ENCODE measurements at places on chromosomes 3 and 15. TPM values are rescaled to one million over a fixed set of nuclear protein-coding genes. Genes with fewer than 3 reads are reported as not detected.

MST1R gene
- total RNA-seq, result 0.34 TPM

LYZL4 gene
- total RNA-seq, result not detected

MELTF gene
- total RNA-seq, result 1.8 TPM

TRH gene
- total RNA-seq, result not detected

SUSD5 gene
- total RNA-seq, result 1.7 TPM

CADPS gene
- total RNA-seq, result not detected

C3orf22 gene
- total RNA-seq, result not detected

LRRC31 gene
- total RNA-seq, result not detected

SLC9C1 gene
- 0.85 TPM for total RNA-seq

GRCh38 chr15:40320931-40321371, 2.5 kb upstream of the INAFM2 start:
- DNase-seq, result peak; percentile 75

- no peak for DNase-seq
Observed at GRCh38 chr3:133948131-133948810, 52.6 kb upstream of the RAB6B start.

GRCh38 chr3:170909129-170909903, 879 bp upstream of the EIF5A2 start:
- DNase-seq, result no peak

DNA sequence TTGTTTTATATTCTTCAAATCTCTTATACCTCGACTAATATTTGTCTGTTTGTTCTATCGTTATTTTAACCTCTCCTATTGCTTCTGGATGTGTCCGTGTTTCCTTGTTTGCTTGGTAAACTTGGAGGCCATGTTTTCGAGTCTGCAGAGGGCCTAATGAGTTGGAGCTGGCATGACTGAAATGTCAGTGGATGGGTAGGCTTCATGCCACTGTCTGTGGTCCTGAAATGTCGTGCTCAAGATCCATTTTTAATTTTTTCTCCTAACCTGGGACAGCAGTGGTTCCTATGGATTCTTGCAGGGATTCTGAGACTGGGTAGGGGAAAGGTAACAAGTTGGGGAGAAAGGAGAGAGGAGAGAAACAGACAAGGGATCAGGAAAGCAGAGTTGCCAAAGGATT, 18.8 kb upstream of the GASK1A start:
- DNase-seq, result peak; percentile 30

DNA sequence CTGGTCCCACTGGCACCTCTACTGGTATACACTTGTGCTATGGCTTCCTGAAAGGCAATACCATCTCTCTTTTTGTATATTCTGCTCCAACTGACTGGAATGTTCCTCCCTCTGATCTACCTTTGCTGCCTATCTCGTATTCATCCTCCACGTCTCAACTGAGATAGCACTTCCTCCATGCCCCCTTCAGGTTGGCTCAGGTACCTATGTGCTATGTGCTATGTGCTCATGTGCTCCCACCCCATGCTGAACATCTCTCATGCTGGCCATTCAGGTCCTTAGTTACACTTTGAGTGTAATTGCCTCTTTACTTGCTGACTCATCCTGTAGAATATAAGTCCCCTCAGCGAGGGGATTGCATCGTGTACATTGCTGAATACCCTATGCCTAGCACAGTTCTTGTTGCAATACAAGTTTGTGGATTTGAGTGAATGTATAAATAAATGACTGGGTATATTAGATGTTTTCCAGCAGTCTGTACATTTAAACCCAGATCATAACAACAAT, 156.9 kb downstream of the SOX2 start:
- DNase-seq, result no peak

GRCh38 chr3:79253271-79253670, 514.5 kb downstream of the ROBO1 start:
- DNase-seq, result no peak

- DNase-seq, result peak; percentile 46
Observed at GRCh38 chr3:191358929-191359328, 28.6 kb upstream of the UTS2B start.

- no peak for DNase-seq
Observed at GRCh38 chr3:76352051-76352450, 566.7 kb upstream of the ZNF717 start.

- no peak for DNase-seq
Observed at GRCh38 chr15:94834000-94834399, 602.6 kb downstream of the MCTP2 start.

DNA sequence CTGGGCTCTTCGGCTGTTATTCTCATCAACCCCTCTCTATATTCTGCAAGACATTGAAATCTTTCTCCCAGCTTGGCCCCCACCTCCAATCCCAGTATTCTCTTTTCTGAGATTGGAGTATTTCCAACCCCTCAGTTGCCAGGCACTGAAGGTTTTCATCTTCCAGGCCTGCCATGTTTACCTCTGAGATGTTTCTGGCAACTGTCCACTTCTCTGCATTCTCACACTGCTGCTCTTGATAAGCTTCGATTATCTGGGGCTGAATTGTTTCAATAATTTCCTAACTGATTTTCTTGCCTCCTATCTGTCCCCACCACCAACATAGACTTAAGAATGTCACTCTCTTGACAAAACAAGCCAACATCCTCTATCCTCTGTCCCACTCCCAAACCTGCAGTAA, 1.4 kb upstream of the GPR156 start:
- no peak for DNase-seq

- DNase-seq, result no peak
Observed at GRCh38 chr15:80161468-80162016, 8.7 kb downstream of the FAH start.

GRCh38 chr3:100183608-100184125, 69.4 kb upstream of the FILIP1L start:
- DNase-seq, result no peak

DNA sequence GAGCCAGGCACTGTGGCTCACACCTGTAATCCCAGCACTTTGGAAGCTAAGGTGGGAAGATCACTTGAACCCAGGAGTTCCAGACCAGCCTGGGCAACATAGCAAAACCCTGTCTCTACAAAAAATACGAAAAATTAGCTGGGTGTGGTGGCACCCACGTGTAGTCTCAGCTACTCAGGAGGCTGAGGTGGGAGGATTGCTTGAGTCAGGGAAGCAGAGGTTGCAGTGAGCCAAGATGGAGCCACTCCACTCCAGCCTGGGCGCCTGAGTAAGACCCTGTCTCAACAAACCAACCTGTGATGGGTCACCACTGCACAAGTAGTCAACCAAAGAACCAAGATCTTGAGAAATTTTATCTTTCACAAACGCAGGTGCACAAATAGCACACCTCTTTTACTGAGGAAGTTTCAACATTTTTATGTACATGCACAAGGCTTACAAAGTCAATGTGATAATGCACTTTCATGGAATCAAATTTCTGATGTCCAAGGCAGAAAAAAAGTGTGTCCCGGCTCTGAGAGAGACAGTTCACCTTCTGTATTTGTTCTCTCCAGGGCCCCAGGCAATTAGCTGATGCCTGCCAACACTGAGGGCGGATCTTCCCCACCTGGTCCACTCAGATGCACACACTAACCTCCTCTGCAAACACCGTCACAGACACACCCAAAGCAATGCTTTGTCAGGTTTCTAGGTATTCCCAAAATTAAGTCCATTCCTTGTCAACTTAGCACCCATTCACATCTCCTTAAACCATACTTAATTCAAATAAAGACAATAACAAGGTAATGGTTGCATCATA, 12.4 kb downstream of the ACAA1 start:
- DNase-seq, result no peak

DNA sequence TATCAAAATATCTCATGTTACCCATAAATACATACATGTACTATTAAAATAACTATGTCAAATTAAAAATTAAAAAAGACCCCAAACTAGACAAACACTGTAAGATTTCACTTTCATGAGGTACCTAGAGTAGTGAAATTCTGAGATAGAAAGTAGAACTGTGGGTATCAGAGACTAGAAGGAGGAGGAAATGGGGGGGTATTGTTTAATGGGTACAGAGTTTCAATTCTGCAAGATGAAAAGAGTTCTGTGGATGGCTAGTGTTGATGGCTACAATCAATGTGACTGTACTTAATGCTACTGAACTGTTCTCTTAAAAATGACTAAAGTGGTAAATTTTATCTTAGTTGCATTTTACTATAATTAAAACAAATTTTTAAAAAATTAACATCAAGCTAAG, 36.6 kb downstream of the RFX7 start:
- no peak for DNase-seq

- DNase-seq, result peak; percentile 14
Observed at GRCh38 chr3:129379582-129380358, 48.7 kb downstream of the EFCAB12 start.

- no peak for DNase-seq
Observed at GRCh38 chr3:68467465-68467864, 464.9 kb downstream of the TAFA4 start.

- no peak for DNase-seq
Observed at GRCh38 chr3:138408751-138409570, 25.5 kb upstream of the ESYT3 start.

DNA sequence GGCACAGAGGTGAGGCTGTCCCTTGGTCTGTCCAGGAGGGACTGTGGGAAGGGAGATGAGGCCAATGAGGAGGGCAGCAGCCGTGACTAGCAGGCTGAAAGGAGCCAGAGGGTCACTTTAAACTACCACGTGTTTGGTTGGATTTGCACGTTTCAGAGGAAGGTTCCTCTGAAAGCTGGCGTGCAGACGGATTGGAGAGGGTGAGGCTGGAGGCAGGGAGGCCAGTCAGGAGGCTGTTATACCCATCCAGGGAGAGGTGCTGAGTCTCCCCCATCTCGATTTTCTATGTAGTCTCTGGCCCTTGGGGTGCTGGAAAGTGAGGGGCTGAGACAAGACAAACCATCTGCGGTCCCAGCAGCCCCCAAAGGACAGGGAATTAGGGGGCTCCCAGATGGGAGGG, 60.0 kb upstream of the SLC6A1 start:
- DNase-seq, result no peak

- no peak for DNase-seq
Observed at GRCh38 chr3:62669161-62669560, 206.1 kb downstream of the CADPS start.

DNA sequence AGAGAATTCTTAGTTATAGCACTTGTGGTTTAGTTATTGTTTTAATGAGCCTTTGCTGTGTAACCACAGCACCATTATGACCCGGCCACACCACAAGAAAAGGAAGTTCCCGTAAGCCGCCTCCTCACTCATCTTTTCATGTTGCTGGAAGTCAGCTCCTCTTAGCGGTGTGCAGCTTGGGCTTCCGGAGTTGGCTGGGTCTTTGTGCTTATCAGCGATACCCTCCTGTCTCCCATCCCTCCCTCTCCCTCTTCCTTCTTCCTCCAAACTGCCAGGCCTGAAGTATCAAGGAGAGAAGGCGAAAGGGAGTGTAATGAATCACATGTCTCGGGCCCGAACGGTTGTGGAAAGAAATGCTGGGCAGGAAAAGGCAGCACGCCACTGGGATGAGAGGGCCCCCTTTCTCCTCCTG, 353.5 kb downstream of the MCTP2 start:
- DNase-seq, result peak; percentile 95

GRCh38 chr3:149736953-149737205, 15.4 kb downstream of the COMMD2 start:
- DNase-seq, result no peak

DNA sequence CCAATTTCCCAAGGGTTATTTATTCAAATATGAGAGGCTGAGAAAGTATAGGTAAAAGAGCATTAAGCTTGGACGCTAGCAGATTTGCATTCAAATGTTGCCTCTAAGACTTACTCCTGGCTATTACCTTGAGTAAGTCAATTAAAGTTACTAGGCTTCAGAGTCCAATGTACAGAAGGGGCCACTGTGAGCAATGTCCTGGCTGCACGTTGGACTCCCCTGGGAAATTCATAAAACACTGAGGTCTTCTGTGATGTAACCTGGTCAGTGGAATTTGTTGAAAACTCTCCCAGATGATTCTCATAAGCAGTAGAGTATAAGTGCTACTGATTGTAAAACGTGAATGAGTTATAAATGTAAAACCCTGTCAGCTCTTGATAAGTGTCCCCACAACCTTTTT, 295.3 kb downstream of the NEK10 start:
- no peak for DNase-seq

DNA sequence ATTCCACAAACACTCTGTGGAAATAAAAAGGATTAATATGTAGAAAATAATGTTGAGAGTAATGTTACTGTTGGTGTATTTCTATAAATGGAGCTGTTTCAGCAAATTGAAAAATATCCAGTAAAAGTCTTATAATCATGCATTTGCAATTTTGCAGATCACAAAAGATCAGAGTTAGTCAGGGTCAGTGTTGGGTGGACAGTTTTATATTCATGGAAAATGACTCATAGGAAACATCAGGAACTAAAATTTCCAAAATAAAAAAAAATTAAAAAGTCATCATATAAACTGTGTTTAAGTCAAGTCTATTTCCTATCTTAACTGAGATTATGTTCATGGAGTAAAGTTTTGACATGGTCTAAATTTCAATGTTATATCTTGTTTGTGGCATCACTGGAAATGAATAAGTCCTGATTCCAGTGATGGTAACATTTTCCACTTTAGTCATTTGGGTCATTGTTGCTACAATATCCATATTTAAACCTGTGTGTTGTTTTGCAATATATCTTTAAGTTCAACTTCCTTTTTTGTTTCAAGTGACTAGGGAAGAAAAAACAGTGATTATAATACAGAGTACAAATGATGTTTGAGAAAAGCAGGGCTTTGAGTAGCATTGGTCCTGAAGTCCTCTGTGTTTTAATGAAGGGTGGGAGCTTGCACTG, 37.8 kb downstream of the MITF start:
- peak; percentile 58 for DNase-seq

- DNase-seq, result no peak
Observed at GRCh38 chr3:121698901-121699300, 38.2 kb upstream of the HCLS1 start.
